Suppressor macrophage treated with lipopolysaccharide for 4 hours (primary cell): ENCODE measurements at places on chromosomes 12 and 14.

GRCh38 chr14:102574281-102575159 is 17.9 kb upstream of the RCOR1 start:
- no peak for DNase-seq

- DNase-seq, result peak; percentile 47
Observed at GRCh38 chr12:5442251-5443006, 10.5 kb downstream of the NTF3 start.

GRCh38 chr12:123200414-123200813 is 32.5 kb downstream of the MPHOSPH9 start:
- DNase-seq, result no peak

DNA sequence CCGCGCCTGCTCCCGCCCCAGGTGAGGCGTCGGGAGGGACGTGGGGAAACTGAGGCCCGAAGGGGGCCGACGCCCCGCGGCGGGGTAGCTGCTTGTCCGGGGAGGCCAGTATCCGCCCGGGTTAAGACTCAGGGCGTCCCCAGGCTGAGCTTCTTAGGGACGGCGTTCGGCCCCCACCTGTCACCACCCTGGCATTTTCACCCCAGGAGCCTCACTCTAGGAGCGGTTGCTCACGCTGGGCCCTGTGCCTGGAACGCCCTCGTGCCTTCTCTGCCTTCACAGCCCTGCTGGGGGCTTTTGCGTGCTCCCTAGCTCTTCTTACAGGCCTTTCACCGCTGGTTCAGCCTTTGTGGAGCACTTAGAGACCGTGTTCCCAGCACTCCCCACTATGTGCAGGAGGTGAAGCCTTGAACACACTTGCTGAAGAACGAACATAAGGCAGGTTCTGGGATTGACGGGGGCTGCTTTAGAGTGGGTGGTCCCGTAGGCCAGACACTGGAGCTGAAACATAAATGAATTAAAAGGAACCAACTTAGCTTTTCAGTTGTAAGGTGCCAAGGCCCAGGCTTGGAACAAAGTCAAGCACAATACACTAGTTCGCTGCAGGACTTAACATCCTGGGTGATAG is 601 bp downstream of the ZNF839 start:
- peak; percentile 25 for DNase-seq

DNA sequence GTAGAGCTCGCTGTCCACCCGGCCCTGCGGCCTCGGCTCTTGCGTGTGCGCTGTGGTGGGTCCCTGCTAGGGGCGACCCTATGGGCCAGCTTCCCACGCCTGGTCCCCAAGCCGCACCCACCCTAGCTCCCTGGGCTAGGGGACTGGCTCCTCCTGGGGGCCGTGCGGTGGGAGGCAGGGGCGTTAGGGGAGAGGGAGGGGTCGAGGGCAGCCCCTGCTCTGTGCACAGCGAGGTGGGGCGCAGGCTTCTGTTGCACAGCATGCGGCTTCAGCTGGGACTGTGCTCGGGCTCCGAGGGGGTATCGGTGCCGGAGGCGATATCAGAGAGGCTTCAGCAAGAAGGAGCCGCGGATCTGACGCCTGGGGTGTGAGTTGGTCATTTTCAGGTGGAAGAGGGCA is 86.1 kb downstream of the ALG10 start:
- no peak for DNase-seq

DNA sequence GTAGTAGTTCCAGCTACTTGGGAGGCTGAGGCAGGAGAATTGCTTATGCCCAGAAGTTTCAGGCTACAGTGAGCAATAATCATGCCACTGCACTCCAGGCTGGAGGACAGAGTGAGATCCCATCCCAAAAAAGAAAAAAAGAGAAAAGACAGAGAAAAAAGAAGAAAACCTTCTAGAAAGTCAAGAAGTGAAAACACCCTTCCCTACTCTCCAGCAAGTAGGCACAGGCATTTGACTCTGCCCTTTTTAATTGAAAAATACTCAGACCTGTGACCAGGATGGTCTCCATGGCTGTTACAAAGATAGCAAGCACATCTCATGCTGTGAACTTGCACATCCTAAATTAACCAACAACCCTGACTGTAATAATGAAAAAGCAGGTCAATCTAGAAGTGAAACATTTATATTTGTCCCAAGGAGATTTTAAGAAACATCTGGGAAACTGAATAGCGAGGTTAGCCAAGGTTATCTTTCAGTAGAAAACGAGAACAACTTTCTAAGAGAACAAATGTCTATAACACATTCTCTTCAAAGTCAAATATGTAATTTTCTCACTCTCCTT is 2.0 kb downstream of the TMTC1 start:
- peak; percentile 6 for DNase-seq

DNA sequence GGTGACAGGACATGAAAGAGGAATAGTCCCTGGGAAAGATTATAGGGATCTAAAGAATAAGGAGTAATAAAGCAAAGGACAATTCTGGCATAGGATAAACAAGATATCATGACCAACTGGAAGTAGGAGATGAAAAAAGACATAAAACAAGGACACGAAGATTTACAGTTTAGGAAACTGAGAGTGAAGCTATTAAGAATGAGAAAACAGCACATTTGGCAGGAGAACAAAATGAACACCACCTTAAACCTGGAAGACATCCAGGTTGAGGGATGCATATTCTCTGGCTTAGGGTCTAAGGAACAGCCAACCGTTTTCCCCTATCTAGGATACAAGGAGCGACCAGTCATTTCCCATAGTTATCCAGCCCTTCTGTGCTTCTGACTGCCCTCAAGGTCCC is 1.9 kb downstream of the TRIP11 start:
- DNase-seq, result no peak

GRCh38 chr12:111166779-111167540 is 201.9 kb downstream of the PHETA1 start:
- DNase-seq, result no peak

- DNase-seq, result no peak
Observed at GRCh38 chr12:88493636-88494035, 86.6 kb downstream of the KITLG start.

DNA sequence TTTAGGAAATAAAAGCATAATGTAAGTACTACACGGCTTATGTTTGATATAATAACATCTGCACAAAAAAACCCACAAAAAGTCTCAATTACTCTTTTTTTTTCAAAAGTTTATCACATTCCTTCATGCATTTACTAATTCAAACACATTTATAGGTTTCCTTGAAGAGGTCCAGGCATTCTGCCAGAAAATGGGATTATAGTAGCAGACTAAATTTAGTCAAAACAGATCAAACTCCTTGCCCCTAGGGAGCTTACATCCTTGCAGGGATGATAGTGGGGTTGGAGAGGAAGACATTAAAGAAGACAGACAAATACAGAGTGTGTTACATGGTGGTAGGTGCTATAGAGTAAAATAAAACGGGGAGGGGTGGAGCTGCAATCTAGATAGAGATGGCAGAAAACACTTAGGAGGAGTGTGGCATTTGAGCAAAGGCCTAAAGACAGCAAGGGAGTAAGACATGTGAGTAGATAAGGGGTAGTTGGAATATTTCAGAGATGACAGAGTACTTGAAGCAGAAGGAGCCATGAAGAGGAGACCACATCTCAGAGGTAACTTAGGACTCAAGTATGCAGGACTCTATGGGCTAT is 266.9 kb downstream of the PPFIA2 start:
- no peak for DNase-seq
